T follicular helper cell (primary cell): ENCODE measurements at places on chromosomes 13 and 19.
A peak's percentile ranks its signal among the peaks of the same experiment; 100 is the strongest.

DNA sequence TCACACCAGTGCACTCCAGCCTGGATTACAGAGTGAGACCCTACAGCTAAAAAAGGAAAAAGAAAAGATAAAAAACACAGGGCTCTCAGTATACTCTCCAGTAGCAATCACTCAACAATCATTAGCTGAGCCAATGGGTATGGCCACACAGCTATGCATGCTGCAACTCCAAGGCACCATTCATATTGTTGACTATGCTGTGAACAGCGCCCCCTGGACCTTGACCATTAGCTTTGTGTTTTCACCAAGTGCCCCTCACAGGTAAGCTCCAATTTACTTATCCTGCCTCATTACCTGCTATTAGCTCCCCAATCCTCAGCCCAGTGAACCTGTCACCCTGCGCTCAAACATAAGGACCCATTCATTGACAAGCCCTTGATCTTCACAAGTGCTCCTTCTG lies 35.8 kb downstream of the ZIC5 start:
- no peak for DNase-seq

GRCh38 chr13:27450921-27451471 lies 632 bp upstream of the MTIF3 start:
- no peak for DNase-seq

- no peak for DNase-seq
Observed at GRCh38 chr19:10961073-10961860, 437 bp downstream of the SMARCA4 start.

- no peak for DNase-seq
Observed at GRCh38 chr13:39561971-39562370, 41.0 kb downstream of the LHFPL6 start.

- no peak for DNase-seq
Observed at GRCh38 chr13:67100730-67101129, 129.4 kb downstream of the PCDH9 start.

- DNase-seq = no peak
Observed at GRCh38 chr13:105952973-105953290, 582.5 kb downstream of the EFNB2 start.

GRCh38 chr19:47549261-47549862 lies 23.6 kb downstream of the ZNF541 start:
- DNase-seq = no peak

GRCh38 chr13:43058318-43058674 lies 34.9 kb downstream of the DNAJC15 start:
- no peak for DNase-seq

GRCh38 chr13:110636053-110636475 lies 20.7 kb downstream of the NAXD start:
- DNase-seq = no peak

- DNase-seq = no peak
Observed at GRCh38 chr13:47672245-47673008, 328.6 kb downstream of the SUCLA2 start.

DNA sequence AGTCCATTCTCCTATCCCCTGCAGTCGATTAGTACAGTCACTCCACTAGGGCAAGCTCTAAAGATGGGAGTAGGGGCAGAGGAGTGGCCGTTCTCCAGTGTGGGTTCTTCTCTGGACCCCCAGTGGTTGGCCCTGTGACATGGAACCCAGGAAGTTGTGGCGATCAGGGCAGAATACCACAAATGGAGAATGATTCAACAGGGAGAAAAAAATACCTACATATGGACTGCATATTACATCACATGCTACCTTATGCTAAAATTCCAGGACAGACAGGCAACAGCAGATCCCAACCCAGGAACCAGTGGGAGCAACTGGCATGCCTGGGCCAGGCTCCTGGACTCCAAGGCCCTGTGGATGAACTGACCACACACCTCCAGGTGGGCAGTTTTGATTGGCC lies 20.4 kb downstream of the POU2F2 start:
- DNase-seq = no peak

DNA sequence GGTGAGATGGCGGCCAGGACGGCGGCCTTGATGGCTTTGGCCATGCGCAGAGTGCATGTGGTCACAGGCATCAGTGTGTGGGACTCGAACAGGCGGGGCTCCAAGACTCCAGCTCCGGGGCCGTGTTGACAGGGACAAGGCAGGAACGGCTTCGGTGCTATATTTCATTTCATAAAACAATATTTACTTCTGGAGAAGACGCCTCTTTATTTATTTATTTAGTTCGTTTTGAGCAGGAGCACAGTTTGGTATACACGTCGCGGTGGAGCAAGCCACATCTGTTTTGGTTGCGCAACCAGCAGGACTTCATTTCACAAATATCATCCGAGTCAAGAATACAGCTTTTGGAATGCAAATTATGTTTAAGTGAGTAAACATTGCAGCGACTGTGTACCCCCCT lies 166.7 kb upstream of the TSHZ3 start:
- DNase-seq = no peak

GRCh38 chr13:94601446-94602431 lies at the start of gene GPR180:
GPR180 (plus strand) TSS chr13:94601857; CDS start chr13:94601928, 71 bp downstream.
- DNase-seq = peak; percentile 84

DNA sequence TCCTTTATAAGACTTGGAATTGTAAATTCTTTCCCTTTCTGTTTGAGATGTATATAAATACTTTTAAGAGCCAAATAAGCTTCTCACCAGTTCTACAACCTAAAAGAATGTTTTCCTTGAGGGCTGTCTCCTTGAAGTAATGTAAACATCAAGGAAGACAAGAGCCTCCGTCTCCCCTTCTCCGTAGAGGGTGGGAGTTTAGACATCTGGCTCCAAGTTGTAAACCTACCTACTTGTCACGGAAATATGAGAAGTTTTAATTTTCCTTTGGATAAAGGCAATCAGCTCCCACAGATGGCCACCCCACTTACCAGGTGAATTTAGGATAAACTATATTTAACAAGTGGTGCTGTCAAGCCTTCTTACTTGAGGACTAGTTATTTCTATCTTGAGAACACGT lies 237.9 kb downstream of the NALCN start:
- DNase-seq = no peak

GRCh38 chr13:102550507-102550906 lies 46.3 kb upstream of the TPP2 start:
- no peak for DNase-seq

DNA sequence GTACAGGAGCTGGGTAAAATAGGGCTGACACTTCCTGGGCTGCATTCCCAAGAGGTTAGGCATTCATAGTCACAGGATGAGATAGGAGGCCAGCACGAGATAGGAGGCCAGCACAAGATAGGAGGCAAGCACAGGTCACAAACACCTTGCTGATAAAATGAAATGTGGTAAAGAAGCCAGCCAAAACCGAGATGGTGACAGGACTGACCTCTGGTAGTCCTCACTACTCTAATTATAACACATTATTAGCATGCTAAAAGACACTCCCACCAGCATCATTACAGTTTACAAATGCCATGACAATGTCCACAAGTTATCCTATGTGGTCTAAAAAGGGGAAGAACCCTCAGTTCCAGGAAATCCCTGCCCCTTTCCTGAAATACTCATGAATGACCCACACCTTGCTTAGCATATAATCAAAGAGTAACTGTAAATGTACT lies 20.9 kb upstream of the IGSF23 start:
- DNase-seq = no peak

DNA sequence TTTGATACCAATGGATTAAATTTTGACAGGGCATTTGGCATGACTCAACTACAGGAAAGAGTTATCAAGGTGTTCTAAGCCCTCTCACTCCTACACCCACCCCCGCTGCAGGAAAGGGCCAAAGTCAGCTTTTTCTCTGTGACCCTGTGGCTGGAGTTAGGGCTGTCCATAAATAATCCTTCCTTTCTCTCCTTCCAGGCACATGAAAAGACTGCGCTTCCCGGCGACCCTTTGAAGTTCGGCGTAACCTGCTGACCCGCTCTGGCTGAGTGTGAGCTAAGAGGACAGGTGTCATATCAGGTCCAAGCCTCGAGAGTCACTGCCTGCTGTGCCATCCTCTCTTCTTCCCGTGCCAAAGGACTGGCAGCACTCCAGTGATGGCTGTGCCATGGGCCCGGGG lies 25.6 kb downstream of the ZNF114 start:
- no peak for DNase-seq

DNA sequence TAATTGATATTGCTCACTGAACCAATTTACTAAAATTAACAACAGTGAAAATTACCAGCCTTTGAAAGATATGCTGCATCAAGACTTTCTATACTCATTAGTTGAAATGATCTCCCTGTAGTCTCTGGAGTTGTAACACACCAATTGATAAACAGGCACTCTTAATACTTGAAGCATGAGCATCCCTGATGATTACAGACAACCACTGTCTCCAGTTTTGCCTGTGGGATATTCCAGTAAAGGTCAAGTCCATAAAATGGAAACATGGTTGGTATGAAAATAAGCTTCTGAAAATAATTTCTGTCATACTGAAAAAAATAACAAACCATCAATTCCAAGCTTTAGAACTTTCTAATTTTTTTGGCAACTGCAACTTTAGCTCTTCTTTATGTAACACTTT lies 405.8 kb downstream of the SPRY2 start:
- DNase-seq = no peak

DNA sequence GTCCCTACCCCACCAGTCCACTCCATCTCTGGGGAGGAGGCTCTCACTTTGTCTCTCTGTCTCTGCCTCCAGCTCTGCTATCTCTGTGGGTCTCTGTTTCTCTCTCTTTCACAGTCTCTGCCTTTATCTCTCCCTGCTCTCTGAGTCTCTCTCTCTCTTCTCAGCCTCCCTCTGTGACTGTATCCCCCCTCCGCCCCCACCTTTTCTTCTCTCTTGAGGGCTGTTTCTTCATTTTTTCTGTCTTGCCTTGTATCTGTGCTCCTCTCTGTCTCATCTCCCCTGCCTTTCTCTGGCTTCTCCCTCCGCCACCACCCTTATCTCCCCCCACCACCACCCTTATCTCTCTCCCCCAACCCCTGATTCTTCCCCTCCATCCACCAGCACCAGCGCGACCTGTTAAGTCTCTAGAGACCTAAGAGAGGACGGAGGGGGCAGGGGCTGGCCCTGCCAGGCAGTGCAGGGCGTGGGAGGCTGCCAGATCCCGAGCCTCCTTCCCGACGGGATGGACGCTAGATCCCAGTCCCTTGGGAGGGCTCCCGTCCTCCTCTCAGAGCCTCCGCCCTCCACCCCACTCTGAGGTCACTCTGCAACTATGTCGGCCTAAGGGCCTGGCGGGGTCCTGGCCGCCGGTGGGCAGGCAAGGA lies 1.0 kb downstream of the AXL start:
- no peak for DNase-seq

DNA sequence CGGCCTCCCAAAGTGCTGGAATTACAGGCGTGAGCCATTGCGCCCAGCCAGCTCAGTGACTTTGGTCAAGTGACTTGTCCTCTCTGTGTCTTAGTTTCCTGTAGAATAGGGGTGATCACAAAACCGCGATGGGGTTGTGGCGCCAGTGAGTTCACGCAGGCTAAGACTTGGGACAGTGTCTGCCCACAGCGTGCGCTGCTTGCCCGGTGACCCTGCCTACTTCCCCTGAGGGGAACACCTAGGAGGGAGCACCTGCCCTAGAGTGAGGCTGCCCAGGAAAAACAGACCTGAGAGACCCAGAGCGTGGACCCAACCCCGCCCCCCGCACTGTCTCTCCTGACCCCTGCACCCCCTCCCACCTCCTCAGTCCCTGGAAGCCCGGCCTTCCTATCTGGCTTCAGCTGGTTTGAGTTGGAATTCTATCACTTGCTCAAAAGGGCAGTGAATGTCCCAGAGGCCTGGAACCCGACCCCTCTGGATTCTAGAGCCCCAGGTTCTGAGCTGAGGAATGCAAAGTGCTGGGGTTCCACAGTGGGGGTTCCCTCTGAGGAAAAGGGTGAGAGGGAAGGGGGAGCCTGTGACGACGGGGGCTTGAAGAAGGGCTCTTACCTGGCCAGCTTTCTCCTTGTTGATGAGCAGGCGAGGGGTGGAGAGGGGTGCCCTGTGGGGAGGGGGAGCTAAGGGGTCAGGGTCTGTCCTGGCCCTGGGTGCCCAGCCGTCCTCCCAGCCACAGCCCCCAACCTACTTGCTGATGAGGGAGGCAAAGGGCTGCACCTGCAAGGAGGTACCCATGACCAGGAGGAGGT lies 2.2 kb upstream of the RINL start:
- no peak for DNase-seq

DNA sequence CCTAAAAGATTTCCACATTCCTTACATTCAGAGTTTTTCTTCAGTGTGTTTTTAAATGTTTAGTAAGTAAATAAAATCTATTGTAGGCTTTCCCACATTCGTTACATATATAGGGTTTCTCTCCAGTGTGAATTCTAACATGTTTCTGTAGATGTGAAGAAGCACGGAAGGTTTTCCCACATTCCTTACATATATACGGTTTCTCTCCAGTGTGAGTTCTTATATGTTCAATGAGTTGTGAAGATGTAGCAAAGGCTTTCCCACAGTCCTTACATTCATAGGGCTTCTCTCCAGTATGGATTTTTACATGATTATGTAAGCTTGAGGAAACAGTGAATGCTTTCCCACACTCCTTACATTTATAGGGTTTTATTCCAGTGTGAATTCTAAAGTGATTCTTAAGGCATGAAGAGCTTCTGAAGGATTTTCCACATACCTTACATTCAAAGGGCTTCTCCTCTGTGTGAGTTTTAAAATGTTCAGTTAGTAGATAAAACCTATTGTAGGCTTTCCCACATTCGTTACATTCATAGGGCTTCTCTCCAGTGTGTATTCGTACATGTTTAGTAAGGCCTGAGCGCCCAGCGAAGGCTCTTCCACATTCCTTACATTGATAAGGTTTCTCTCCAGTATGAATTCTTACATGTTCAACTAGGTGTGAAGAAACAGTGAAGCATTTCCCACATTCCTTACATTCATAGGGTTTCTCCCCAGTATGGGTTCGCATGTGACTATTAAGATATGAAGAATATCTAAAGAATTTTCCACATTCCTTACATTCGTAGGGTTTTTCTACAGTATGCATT lies 18.2 kb downstream of the ZNF121 start:
- no peak for DNase-seq

- no peak for DNase-seq
Observed at GRCh38 chr19:45419396-45419795, 4.3 kb downstream of the ERCC1 start.

- DNase-seq = no peak
Observed at GRCh38 chr19:3003046-3003445, 25.7 kb downstream of the TLE6 start.

DNA sequence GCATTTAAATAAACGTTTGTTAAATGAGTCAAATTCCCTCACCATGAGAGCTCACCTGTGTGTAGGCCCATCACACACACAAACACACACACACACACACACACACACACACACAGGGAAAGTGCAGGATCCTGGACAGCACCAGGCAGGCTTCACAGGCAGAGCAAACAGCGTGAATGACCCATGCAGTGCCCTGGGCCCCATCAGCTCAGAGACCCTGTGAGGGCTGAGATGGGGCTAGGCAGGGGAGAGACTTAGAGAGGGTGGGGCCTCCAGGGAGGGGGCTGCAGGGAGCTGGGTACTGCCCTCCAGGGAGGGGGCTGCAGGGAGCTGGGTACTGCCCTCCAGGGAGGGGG lies 8.5 kb upstream of the CEACAM5 start:
- no peak for DNase-seq

- DNase-seq = no peak
Observed at GRCh38 chr13:29543230-29544215, 52.0 kb downstream of the SLC7A1 start.

- DNase-seq = no peak
Observed at GRCh38 chr13:47337781-47338507, 441.1 kb upstream of the HTR2A start.

GRCh38 chr13:48602296-48603016 lies 51.3 kb upstream of the CYSLTR2 start:
- DNase-seq = no peak
